ENCODE measurements at places on chromosomes 7 and 10.

DNA sequence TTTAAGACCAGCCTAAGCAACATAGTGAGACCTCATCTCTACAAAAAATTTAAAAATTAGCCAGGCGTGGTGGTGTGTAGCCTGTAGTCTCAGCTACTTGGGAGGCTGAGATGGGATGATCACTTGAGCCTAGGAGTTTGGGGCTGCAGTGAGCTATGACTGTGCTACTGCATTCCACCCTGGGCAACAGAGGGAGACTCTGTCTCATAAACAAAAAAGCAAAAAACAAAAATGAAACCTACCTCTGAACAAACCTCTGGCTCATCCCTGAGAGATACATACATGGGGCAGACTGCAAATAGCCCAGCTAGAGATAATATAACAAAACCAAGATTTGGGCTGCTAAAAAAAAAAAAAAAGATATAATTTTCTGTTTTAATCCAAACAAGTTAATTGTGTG lies 19.5 kb downstream of the C10orf67 start:
- no peak for DNase-seq

GRCh38 chr10:275680-276079 lies 140.4 kb downstream of the ZMYND11 start:
- DNase-seq, result no peak

- DNase-seq, result no peak
Observed at GRCh38 chr7:44561481-44561880, 12.2 kb downstream of the DDX56 start.

- no peak for DNase-seq
Observed at GRCh38 chr7:98686466-98687080, 69.5 kb downstream of the NPTX2 start.

DNA sequence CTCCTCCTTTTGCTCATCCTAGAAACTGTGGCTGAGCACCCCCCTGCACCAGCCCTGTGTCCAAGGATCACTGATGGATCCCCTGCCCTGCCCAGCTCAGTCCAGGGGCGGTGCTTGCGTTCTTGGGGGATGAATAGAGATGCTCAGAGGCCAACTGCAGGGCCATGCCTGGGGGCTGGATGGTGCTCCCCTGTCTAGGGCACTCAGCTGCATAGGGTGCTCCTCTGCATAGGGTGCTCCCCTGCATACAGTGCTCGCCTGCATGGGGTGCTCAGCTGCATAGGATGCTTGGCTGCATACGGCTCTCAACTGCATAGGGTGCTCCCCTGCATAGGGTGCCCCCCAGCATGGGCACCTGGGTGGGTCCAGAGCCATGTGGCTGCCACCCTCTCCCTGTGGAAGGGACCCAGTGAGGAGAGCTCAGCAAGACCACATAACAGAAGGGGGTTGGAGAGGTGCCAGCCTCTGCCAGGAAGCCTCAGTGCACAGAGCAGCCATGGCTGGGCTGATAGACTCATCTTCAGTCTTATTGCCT lies 95.0 kb downstream of the BMS1 start:
- no peak for DNase-seq

DNA sequence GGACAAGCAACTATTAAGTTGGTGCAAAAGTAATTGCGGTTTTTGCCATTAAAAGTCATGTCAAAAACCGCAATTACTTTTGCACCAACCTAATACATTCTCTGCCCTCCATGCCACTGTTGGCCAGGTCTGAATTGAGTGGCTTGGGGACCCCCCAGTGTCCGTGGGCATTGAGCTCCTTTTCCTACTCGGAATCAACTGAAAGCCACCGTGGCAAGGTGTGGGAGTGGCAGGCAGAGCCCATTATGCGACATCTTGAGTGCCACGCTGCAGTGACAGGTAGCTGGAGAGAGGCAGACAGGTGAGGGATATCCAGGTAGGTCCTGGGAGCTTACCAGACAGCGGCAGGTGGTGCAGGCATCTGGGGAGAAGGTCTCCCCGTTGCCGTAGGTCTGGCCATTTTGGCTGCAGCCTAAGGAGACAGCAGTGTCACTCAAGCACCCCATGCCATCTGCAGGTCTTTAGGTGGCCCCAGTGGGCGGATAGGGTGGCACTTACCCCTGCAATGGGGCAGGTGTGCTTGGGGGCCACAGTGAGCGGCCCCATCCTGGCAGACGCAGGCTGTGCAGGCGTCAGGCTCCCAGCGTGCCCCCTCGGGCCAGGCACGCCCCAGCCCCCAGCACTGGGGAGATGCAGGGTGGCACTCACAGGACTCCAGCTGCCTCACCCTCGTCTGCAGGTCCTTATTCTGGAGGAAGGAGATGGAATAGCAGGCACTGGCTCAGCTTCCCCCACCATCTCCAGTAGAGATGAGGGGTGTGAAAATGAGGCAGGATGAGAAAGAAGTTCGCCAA lies 3.5 kb downstream of the KCP start:
- DNase-seq, result no peak
